Activated CD8-positive, alpha-beta memory T cell treated with anti-CD3 and anti-CD28 coated beads for 1 hour (primary cell): ENCODE measurements at places on chromosomes 6 and 20.

DNA sequence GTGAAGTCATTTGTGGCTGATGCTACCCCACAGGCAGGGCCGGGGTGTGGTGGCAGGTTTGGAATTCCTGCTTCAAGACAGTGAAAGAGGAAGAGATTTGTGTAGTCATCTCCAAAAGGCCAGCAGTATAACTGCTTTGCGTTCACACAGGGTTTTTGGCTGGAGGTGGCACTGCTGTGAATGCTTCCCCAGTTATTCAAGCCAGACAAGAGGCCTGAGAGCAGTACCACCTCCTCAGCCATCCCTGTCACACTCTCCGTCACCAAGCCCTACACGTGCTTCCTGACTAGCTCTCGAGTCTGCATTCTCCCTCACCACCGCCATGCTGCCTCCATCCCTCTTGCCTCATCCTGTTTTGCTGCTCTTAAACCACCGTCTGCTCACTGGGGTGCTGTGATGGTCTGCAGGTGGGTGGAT lies 23.9 kb downstream of the ARMC2 start:
- no peak for DNase-seq

- DNase-seq, result no peak
Measured at GRCh38 chr6:56350628-56351260, 103.4 kb upstream of the COL21A1 start.

- DNase-seq, result no peak
Measured at GRCh38 chr20:45082468-45082867, 18.5 kb downstream of the KCNS1 start.

DNA sequence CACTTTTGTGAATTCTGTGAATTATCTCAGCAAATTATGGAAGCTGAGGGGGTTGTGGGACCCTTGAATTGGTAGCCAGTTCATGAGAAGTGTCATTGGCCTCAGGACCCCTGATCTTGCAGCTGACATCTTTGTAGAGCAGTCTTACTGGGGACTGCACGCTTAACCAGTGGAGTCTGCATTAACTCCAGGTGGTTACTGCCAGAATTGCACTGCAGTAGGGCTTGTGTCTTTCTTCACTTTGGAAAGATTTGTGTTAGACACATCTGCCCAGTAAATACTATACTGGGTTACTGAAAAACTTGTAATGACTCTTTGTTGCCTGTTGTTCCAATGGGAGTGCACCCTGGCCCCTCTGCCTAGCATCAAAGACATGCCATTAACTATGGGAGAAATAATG lies 21.2 kb upstream of the CDKN1A start:
- no peak for DNase-seq

GRCh38 chr20:64113796-64114355 lies 6.5 kb upstream of the NPBWR2 start:
- no peak for DNase-seq

DNA sequence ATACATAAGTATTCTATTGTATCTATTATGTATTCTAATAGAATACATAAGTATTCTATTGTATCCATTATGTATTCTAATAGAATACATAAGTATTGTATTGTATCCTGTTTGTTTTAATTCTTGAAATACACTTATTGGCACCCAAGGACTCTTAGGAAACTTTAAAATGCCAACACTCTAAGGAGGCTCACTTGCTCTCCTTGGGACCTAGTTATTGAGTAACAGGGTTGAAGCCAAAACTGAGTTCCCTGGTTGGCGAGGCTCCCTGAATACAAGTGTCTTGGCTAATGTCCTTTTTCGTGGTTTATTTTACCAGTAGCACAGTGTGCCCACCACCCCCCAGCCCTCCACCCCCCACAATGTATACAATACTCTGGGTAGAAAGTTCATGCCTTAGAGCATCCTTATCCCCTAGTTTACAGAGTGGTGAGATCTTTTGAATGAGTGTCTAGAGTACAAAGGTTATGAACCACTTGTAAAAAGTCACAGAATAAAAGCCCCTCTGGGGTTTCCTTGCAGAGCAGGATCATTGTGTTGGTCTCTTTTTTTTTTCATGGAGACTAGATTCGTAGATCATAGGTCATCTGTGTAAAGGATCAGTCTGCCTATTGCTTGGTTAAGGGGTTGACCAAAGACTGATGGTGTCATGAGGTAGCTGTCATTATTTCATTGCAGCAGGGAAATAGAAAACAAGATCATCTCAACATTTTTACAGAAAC lies 32.5 kb upstream of the PRDM1 start:
- no peak for DNase-seq
